Activated CD4-positive, alpha-beta T cell treated with anti-CD3 and anti-CD28 coated beads for 36 hours (primary cell): ENCODE measurements at places on chromosomes 2 and 18.

GRCh38 chr2:44119878-44120277 lies 48.8 kb upstream of the PPM1B start:
- no peak for DNase-seq

- DNase-seq = no peak
Observed at GRCh38 chr2:236047176-236047575, 121.0 kb downstream of the GBX2 start.

- DNase-seq = peak; percentile 53
Observed at GRCh38 chr18:59996370-59996966, 96.7 kb downstream of the PMAIP1 start.

GRCh38 chr2:162116352-162116751 lies 35.7 kb downstream of the GCG start:
- no peak for DNase-seq

DNA sequence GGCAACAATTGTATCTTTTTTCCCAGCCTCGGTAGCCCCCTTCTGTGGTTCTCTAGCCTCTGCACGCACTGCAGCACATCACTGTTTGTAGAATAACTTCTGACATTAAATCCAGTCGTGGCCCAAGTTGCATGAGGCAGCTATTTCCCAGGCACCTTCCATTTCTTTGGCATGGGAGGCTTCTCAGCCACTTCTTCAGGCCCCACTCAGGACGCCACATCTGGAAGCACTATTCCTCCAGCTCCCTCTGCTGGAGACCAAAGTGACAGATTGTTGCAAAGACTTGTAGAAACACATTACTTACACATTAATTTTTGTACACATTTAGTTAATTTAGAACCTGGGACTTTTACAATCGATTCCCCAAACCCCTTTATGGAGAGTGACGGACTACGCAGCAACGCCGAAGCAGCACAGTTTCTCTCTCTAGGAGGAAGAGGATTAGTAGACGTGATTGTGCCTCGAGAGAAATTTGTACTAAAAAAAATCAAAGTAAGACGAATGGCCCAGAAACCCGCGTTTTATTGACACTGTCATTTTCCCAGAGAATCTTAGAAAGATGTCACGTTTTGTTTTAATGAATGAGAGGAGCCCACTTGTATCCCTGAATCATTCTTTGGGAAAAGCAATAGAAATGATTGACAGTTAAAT lies 57.8 kb upstream of the RGPD5 start:
- DNase-seq = peak; percentile 42
